COR-L47 (cell line): ENCODE measurements at places on chromosomes 6 and 20.
A peak's percentile ranks its signal among the peaks of the same experiment; 100 is the strongest.

DNA sequence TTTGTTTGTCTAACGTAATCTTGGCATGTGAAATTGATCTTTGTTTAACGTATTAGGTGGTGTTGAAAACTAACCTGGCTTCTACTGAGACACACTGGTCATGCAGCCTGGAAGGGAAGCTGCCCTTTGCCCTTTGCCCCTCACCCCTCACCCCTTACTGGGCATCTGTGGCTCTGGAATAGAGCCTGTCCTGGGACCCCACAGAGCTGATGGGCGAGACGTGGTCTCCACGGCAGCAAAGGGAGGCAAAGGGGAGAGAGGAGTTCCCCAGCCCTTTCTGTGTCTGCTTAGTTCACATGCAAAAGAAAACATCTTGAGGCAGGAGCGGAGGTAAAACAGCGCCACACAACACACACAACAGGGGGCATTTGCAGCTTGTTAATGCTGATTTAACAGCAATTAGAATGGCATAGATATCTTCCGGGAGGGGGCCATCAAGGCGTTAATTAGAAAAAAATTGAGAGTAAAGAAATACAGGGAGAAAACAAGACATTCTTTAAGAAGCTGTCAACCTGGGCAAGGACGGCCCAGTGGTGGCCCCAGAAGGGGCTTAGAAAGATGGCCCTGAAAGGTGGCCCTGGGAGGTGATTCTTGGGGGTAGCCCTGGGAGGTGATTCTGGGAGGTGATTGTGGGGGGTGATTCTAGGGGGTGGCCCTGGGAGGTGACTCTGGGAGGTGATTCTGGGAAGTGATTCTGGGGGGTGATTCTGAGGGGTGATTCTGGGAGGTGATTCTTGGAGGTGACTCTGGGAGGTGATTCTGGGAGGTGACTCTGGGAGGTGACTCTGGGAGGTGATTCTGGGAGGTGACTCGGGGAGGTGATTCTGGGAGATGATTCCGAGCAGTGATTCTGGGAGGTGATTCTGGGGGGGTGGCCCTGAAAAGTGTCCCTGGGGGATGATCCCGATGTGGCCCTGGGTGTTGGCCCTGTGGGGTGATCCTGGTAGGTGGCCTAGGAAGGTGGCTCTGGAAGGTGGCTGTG lies 44.5 kb upstream of the DACT2 start:
- no peak for DNase-seq

DNA sequence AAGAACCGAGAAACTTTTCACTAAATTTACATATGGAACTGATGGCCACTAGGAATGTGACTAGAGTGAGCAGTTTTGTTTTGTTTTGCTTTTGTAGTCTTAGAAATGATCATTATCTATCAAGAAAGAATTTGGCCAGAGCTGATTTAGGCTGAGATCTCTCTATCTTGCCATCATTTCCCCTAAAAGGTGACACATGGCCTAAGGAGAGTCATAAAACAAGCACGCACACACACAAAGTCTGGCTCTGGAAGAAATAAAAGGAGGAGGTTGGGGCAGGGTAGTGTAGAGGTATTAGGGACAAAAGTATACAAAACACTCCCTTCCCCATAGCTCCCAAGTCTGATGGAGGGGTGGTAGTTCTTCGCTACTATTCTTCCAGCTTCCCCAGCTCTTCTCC lies 56.4 kb downstream of the RIPOR2 start:
- DNase-seq, result no peak

DNA sequence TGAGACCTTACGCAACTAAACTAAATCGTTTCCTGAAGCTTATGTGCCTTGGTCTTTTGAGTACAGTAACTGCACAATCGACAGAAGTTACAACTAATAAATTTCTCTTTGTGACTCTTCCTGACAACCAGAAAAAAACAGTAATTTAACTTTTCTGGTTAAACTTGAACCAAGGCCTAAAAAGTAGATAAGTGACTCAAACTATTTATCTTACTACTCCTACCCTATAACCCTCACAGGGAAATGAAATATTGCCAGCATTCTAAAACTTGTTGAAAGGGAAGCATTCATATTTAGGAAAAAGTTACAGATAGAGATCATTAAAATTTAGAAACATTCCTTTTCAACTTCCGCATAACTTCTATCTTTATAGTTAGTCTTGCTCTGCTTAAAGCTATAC lies 1034.4 kb downstream of the EYS start:
- no peak for DNase-seq

DNA sequence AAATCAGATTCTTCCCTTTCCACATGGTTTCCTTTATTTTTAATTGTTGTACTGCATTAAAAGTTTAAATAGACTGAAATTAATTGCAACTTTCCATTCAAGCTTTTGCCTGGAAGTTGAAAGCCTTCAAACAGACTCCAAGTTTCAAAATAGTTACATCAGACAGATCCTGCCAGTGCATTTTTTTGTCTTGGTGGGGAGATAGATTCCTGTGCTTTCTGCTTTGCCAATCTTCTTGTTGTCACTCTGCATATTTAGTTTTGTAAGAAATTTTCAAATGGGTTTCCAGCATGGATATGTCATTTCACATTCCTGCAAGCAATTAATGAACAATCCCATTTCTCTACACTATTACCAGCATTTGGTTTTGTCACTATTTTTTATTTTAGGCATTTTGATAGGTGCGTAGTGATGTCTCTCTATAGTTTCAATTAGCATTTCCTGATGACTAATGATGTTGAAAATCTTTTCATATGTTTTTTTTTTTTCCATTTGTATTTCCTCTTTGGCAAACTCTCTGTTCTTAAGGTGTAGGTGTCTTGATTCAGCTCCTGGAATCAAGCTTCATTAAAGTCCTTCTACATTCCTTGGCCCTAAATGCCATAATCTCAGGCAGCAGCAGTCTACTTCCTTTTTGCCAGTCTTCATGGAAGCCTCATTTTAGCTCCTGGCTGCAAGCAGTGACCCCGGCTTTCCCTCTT lies 40.5 kb downstream of the SCP2D1 start:
- no peak for DNase-seq

DNA sequence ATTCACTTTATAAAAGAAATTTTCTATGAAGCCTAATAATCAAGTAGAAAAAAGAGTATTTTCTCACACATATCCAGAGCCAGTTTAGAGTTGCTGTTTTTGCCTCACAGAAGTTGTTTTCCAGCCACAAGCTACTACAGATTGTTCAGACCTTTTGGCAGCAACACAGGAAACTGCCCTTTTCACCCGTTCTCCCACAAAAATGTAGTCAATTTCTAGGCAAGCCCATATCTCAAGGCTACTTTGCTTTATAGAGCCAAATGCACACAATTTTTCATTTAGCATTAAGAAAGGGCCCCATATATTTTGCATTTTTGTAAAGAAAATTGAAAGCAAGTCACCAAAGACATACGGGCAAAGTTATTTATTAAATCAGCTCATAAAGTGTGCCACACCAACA lies 49.5 kb downstream of the EPB41L2 start:
- DNase-seq, result no peak

GRCh38 chr6:165748390-165748789 lies 85.3 kb upstream of the PDE10A start:
- DNase-seq, result no peak

- peak; percentile 19 for DNase-seq
Measured at GRCh38 chr6:122381494-122382265, 17.8 kb upstream of the HSF2 start.

- DNase-seq, result no peak
Measured at GRCh38 chr6:149925253-149925973, 2.5 kb upstream of the RAET1G start.
